ENCODE measurements at places on chromosomes 3 and 15. TPM values are rescaled to one million over a fixed set of nuclear protein-coding genes. Genes with fewer than 3 reads are reported as not detected.

DNA sequence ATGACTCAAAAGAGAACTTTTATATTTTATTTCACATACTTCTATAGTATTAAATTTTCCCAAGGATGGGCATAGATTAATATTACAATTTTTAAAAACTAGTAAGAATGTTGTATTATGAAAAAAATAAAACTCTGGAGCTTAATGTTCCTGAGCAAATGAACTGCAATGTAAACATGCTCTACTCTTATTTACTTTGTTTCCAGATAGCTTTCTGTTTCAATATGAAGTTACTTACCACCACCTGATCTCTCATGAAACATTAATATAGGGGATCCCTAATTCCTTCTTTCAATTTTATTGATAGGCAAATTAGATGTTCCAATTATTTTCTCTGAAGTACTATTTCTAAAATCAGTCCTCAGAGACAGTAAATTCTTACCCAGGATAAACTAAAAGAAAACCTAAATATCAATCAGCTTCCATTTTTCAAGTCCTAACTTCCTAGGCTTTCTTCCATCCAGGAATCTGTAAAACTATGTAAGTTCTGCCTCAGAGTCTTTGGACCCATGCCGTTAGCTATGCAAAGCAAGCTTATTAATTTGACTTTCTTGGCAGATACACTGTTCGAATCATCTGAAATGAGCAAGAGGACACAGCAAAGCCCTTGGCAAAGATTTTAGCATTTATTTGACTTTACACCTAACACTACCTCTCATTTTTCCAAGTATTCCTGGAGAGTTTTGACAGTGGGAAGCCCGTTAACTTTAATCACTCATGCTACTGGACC lies 93.2 kb downstream of the PLCH1 start:
- no peak for DNase-seq

- no peak for DNase-seq
Measured at GRCh38 chr3:188433521-188434150, 279.7 kb downstream of the LPP start.

Gene TNFAIP8L3
- 112 TPM for total RNA-seq

Gene ZNF502
- total RNA-seq, result 2.6 TPM

All from lung microvascular endothelial cell (primary cell).